GM23338 (cell line): ENCODE measurements at places on chromosomes 12 and 14.

DNA sequence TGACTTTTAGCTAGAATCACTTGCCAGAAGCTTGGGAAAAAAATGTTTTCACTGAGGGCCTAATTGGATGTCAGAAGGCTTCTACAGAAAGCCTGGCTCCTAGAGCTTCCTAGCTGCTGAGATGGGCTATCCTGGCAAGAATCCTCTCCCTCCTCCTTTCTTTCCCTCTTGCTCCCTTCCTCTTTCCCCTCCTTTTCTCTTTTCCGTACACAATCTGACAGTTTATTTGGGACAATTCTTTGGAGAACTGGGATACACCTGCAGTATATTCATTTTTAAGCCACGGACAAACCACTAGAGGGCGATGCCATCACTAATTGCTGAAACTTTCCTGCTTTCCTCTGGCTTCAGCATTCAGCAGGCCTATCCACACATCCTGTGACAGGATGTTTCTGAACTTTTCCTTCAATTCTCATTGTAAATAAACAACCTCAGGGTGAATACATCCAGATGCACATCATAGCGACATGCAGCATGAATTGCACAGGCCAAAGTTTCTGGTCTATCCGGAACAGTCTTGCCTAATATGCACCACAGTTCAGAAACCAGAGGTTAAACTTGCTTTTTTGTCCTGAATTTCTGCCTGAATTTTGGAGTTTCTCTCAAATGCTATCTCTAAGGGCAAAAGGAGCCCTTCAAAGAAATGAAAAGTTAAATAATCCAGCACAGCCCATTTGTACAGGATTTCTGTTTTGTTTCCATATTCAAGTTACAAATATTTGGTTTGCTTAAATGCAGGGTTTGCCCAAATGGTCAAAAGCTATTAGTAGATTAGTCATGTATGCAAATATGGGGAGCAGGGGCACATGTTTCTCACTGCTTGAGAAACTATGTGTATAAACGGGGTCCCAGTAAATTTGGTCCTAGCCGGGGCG is 142.8 kb downstream of the PAWR start:
- DNase-seq: peak; percentile 85

DNA sequence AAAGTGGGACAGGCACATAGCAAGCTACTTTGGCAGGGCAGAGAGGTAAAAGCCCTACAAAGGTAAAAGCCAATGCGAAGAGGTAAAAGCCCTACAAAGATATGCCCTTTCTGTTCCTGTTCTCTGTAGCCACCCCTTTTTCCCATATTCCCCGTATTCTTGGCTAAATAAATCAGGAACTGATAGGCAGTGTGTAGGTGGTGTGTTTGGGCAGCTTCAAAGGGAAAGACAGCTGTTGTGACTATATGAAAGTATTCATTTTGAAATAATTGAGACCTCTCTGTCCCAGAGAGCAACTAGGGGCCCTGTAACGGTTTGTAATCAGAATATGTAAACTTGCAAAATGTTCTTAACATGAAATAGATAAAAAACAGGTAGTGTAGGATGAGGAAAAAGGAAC is 11.3 kb upstream of the SLC41A2 start:
- DNase-seq: no peak

- peak; percentile 16 for DNase-seq
Observed at GRCh38 chr14:34872822-34873588, 2.2 kb downstream of the BAZ1A start.

GRCh38 chr14:69260190-69260860 is 367 bp downstream of the GALNT16 start:
- DNase-seq: peak; percentile 88

DNA sequence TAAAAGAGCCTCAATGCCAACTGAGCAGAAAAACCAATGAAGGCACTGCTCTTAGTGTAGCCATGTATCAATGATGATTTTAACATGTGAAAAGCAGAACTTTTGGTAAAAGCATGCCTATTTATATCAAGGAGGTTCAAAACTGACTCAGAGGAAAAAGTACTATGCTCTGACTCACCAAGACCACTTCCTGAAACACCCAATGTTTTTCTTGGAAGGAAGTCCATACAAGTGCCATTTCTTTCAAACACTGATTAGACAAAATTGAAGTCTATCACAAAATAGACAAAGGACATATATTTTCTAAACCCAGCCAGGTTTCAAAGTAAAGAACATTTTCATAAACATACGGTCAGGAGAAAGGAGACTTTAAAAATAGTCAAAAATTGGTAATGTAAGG is 88.6 kb downstream of the EPS8 start:
- DNase-seq: no peak

DNA sequence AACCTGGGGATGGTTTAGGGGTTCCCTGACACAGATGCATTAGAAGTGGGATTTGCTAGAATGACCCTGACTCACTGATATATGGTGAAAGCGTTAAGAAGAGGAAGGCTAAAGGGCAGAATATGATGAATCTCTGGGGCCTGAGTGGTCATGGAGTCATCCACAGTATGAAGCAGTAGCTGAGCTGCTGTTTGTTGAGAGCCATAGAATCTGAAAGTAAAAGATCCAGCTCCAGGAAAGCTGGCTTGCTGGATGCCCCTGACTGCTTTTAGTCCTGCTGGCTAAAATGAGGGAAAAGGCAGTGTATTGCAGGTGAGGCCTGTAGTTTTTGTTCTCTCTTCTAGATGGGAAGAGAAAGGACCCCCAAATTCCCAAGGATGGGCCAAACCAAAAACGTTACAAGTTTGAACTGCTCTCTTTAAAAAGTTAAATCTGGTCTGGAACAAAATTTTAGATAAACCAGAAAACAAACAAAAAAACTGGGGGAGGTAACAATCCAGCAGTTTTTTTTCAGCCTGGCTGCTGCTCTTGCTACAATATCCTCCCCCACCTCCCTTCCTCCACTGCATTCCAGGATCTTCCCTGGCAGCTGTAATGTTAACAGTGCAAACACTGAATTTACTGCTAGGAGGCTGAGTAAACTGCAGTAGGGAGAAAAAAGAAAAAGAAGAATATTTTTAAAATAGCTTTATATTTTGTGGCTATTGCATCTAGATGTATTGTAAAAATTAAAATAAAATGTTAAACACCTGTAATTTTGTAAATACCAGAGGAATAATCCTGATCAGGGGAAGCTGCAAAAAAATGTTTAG is 16.5 kb downstream of the SEL1L start:
- peak; percentile 62 for DNase-seq

DNA sequence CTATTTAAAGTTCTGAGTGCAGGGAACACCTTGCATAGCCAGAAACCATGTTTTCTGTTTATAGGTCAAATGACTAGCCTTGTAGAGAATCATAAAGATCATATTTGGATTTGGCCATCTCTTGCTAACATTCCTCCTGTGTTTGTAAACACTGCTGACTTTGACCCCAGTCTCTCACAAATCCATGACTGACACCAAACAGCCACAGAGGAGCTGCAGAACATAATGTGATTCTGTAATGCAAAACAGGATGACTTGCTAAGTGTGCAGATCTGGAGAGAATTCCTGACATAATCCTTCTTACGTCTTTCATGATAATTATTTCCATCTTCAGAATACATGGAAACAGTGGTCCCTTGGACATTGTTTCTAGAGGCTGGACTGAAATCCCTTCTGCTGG is 211.8 kb downstream of the BMP4 start:
- DNase-seq: no peak

DNA sequence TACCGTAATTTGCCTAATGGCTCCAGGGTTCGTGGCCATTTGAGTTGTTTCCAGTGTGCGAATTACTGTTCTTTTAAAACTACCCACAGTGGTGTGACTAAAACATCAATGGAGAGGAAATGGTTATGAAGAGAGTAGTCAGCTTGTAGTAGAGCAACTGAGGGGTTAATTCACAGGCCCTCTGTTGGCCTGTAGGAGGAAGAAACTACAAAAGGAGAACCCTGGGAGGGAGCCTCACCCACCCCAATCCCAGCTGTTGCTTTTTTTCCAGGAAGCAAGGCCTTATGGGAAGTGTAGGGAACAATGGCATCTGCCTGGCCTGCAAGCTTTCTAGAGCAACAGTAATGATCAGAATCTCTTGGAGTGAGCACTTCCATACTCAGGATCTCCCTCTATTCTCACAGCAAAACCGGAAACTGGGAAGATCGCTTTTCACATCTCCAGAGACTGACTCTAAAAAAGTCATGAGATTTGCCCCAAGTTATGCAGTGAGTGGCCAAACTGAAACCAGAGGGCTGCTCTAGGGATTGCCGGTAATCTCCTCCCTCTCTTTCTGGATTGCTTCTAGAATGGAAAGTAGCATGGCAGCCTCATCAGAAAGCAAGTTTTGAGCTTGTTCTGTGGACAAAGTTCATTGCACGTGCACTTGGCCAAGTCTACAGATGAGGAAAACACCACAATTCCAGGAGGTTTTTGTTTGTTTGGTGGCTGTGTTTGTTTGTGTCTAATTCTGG is 125.3 kb upstream of the PWP1 start:
- peak; percentile 70 for DNase-seq

GRCh38 chr14:92207012-92207927 is 85.5 kb downstream of the CPSF2 start:
- peak; percentile 69 for DNase-seq

- DNase-seq: no peak
Observed at GRCh38 chr12:131042834-131043245, 89.1 kb downstream of the ADGRD1 start.

- no peak for DNase-seq
Observed at GRCh38 chr14:59534361-59534987, 42.1 kb downstream of the CCDC175 start.

- DNase-seq: peak; percentile 14
Observed at GRCh38 chr12:3727877-3728632, 24.9 kb downstream of the CRACR2A start.

GRCh38 chr14:91877376-91877915 is 10.1 kb upstream of the TC2N start:
- DNase-seq: no peak

DNA sequence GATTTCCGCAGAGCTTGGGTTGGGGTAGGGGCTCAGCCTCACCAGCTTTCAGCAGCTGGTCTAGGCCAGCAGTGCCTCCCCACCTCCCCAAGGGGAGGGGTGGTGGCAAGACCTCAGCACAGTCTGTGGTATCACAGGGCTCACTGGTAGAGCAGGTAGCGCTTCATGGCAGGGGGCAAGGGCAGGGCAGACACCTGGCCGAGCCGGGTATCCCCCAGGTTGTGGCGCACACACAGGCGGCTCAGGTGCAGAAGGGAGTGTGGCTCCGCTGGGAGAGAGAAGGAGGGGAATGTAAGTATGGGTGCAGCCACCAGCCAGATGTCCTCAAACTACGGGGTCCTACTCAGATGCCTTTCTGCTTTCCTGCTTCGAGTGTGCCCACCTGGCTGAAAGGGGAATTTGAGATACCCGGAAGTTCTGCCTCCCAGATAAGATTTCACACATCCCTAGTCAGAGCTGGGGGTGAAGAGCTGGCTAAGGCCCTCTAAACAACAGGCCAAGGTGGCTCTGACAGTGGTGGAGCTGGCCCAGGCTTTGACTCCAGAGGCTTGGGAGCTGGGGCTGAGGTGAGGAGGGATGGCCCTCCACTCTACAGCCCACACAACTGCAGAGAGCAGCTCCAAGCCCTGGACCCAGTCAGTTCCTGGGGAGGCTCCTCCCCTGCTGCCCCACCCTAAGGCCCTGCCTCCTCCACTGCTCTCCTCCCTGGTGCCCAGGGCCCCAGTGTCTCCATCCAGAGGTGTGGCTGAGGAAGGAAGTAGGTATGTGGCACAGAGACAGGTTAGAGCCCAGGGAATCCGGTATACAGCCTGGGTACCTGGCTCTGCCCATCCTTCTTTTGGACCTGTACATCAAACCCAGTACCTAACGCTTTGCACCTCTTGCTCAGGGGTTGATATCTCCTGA is 1.8 kb downstream of the SPSB2 start:
- DNase-seq: peak; percentile 36

- DNase-seq: peak; percentile 74
Observed at GRCh38 chr14:32588448-32589320, 259.6 kb downstream of the AKAP6 start.

- DNase-seq: no peak
Observed at GRCh38 chr14:72418806-72419205, 475.1 kb downstream of the DPF3 start.

DNA sequence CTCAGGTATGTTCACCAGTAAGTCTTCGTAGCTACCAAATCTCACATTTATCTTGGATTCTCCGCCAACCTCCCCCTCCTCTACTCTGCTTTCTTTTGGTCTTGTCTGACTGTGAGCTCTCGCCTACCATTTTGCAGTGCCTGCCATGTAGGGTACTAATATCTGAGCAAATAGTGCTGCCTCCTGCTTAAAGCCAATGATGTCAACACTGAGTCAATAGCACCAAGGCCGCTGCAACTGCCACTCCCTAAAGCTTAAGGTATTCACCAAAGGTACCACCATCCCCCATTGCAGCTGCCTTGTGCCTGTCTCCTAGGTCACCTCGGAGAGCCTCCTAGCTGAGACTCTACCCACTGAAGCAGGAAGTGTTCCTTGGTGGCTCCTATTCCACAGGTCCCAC is 114.8 kb upstream of the FUT8 start:
- DNase-seq: no peak

DNA sequence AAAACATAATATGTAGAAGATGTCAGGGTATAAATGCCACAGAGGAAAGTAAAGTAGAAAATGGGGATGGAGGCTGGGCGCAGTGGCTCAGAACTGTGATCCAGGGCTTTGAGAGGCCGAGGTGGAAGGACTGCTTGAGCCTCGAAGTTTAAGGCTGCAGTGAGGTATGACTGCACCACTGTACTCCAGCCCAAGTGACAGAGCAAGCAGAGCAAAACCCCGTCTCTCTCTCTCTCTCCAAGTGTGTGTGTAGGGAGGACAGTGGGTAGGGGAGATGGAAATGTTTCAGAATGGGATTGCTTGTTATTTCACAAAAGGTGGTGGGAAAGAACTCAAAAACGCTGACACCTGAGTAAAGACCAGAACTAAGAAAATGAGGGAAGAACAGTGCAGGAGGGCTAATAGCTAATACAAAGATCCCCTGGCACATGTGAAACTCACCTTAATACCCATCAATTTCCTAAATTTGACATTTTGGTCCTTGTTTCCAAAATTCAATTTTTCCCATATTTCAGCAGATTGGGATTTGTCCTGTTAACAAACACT is 5.7 kb upstream of the ZCCHC8 start:
- DNase-seq: no peak

DNA sequence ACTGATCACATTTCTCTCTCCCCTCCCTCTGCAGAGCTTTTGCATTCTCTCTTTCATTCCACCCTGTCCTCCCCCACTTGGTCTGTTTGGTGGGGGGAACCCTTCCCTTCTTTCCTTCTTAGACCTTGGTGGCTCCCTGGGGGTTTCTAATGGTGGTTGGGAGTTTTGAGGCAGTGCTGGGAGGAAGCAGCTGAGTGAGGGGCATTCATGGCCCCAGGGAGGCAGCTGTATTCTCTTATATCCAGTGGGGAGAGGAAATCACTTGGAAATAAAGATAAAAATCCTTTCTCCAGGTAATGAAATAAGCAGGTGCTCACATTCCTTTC is 13.3 kb downstream of the NGDN start:
- DNase-seq: no peak

GRCh38 chr14:65496178-65496993 is 83.9 kb downstream of the FUT8 start:
- DNase-seq: no peak

- no peak for DNase-seq
Observed at GRCh38 chr14:79822034-79822433, 389.3 kb downstream of the DIO2 start.

DNA sequence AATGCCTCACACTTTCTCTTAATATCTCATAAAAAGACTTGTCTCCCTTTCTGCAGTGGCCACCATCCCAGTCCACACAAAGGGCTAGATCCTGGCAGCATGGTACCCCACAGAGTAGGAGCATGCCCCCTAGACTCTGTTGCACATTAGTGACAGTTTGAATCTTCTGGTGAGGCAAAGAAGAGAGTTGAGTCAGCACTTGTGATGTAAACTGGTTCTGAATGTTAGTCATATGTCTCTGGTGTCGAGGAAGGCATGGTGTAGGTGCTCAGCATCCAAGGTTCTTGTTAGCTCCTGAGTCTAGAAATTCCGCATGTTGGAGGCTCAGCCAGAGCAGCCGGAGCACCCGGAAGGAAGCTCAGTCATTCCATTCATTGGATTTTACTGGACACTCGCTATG is 9.8 kb downstream of the TTC9 start:
- DNase-seq: no peak
